Endodermal cell (in vitro differentiated cells): ENCODE measurements at places on chromosomes 11 and 22. TPM values are rescaled to one million over a fixed set of nuclear protein-coding genes. Genes with fewer than 3 reads are reported as not detected.

GRCh38 chr22:30573594-30574094 lies 821 bp downstream of the GAL3ST1 start:
- H3K4me3 ChIP-seq: peak overlapping the region; percentile 89
- H3K36me3 ChIP-seq: peaks cover 26% of the 10 kb centered on the region
- peak; percentile 61 for DNase-seq
- no peaks in the 10 kb centered on the region for H3K4me1 ChIP-seq
- H3K27ac ChIP-seq: no peak overlapping the region

DNA sequence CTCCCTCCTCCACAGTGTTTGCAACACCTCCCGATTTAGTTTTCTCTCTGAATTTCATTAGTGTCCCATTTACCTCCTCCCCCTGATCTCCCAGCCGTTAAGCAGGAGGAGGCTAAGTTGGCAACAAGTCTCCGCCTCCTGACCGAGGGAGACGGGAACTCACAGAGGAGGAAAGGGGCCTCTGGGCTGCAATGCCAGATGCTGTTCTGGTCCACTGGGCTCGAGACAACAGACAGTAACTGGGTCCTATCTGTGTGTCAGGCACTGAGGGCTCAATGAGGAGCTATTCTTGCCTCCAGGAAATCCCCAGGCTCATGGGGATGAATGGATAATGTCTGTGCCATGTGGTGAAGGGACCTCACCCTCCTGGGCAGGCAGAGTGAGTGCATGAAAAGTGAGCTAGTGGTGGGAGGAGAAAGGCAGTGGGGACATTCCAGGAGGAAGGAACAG lies 228.1 kb downstream of the TENM4 start:
- no peak overlapping the region for H3K4me3 ChIP-seq
- no peaks in the 10 kb centered on the region for H3K27me3 ChIP-seq
- peak; percentile 82 for DNase-seq
- no peak overlapping the region for H3K27ac ChIP-seq
- peaks cover 8% of the 10 kb centered on the region for H3K36me3 ChIP-seq
- no peaks in the 10 kb centered on the region for H3K4me1 ChIP-seq

DNA sequence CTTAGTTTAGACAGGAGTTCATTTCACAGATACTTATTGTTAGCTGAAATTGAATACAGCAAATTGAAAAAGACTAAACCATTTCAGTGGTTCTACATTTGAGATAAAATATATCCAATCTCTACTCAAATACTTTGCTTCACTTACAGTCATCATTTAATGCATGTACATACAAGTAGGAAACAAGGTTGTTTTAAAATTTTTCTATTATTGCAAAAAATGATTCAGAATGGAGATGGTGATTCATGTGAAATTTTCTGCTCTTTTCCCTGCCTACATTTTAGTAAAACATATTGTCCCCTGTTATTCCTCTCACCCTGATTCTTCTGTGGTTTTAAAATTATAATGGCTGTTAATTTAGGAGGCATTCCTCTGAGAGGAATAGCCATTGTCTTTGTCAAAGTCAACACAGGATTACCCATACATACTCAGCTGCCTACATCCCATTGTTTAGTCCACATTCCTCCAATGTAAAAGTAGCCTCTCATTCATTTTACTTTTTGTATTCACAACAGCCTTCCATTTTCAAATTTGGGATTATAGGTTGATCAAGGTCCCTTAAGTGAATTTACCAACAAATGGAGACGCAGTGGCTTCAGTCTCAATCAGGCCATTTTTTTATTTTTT lies 60.1 kb downstream of the TRPC6 start:
- H3K4me3 ChIP-seq: no peak overlapping the region
- DNase-seq: no peak
- no peaks in the 10 kb centered on the region for H3K27me3 ChIP-seq

GRCh38 chr11:78417175-78417887 lies at the start of gene GAB2:
Gene GAB2, minus strand, starts transcription at chr11:78417820. Its CDS starts 100 bp downstream, at chr11:78417720.
- peaks cover 9% of the 10 kb centered on the region for H3K36me3 ChIP-seq
- DNase-seq: peak; percentile 86
- no peaks in the 10 kb centered on the region for H3K4me1 ChIP-seq

GRCh38 chr11:102268083-102268984 lies 49.0 kb upstream of the BIRC3 start:
- H3K27me3 ChIP-seq: peaks cover 21% of the 10 kb centered on the region
- no peak overlapping the region for H3K27ac ChIP-seq
- H3K4me1 ChIP-seq: no peaks in the 10 kb centered on the region
- H3K36me3 ChIP-seq: no peaks in the 10 kb centered on the region

GRCh38 chr11:123018702-123019101 lies 37.1 kb upstream of the BSX start:
- no peak overlapping the region for H3K4me3 ChIP-seq
- no peak for DNase-seq
- peaks cover 11% of the 10 kb centered on the region for H3K27me3 ChIP-seq
- no peaks in the 10 kb centered on the region for H3K4me1 ChIP-seq

DNA sequence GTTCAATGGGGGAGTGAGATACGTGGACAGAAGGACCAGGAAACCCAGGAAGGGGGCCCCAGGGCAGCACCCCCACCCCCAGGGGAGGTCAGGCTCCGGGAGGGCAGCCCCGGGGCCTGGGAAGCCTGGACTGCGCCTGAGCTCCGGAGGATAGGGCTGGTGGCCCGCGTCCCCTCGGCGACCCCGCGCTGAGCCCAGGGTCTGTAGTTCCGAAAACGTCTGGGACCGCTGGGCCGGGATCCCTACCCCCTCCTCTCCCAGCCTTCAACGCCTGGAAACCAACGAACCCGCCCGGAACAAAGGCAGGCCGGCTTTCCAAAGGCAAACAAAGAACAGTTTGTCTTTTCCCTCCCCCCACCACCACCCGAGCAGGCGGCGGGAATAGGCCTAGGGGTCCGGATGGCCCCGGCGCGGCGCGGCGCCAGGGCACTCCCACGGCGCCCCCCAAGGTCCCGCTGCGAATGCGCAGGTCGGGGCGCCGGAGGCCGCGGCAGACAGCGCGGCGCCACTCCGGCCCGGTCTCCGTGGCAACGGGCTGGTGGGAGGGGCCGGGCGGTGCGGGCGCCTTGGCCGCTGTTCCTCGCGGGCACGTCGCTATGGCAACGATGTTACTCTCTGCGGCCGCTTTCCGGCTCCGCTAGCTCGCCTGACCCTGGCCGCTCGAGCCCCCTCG lies 58.5 kb downstream of the IGLL1 start:
- peak overlapping the region; percentile 100 for H3K27ac ChIP-seq
- peak overlapping the region; percentile 42 for H3K4me3 ChIP-seq
- no peaks in the 10 kb centered on the region for H3K27me3 ChIP-seq
- peaks cover 17% of the 10 kb centered on the region for H3K4me1 ChIP-seq

GRCh38 chr11:100639140-100639539 lies 47.9 kb upstream of the ARHGAP42 start:
- no peaks in the 10 kb centered on the region for H3K4me1 ChIP-seq
- DNase-seq: peak; percentile 53
- no peak overlapping the region for H3K4me3 ChIP-seq
- no peaks in the 10 kb centered on the region for H3K27me3 ChIP-seq

GRCh38 chr22:18157714-18158028 lies 7.7 kb downstream of the USP18 start:
- no peak overlapping the region for H3K27ac ChIP-seq
- H3K36me3 ChIP-seq: no peaks in the 10 kb centered on the region
- no peak for DNase-seq

- H3K27me3 ChIP-seq: no peaks in the 10 kb centered on the region
- no peaks in the 10 kb centered on the region for H3K36me3 ChIP-seq
- no peak overlapping the region for H3K27ac ChIP-seq
- peak; percentile 74 for DNase-seq
Observed at GRCh38 chr11:5196067-5196466, 4.4 kb downstream of the OR51V1 start.

DNA sequence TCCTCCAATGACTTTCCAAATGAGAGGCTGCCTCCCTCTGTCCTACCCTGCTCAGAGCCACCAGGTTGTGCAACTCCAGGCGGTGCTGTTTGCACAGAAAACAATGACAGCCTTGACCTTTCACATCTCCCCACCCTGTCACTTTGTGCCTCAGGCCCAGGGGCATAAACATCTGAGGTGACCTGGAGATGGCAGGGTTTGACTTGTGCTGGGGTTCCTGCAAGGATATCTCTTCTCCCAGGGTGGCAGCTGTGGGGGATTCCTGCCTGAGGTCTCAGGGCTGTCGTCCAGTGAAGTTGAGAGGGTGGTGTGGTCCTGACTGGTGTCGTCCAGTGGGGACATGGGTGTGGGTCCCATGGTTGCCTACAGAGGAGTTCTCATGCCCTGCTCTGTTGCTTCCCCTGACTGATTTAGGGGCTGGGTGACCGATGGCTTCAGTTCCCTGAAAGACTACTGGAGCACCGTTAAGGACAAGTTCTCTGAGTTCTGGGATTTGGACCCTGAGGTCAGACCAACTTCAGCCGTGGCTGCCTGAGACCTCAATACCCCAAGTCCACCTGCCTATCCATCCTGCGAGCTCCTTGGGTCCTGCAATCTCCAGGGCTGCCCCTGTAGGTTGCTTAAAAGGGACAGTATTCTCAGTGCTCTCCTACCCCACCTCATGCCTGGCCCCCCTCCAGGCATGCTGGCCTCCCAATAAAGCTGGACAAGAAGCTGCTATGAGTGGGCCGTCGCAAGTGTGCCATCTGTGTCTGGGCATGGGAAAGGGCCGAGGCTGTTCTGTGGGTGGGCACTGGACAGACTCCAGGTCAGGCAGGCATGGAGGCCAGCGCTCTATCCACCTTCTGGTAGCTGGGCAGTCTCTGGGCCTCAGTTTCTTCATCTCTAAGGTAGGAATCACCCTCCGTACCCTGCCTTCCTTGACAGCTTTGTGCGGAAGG lies 2.9 kb downstream of the APOC3 start:
- no peak overlapping the region for H3K27ac ChIP-seq
- H3K27me3 ChIP-seq: no peaks in the 10 kb centered on the region
- H3K36me3 ChIP-seq: no peaks in the 10 kb centered on the region
- H3K4me1 ChIP-seq: peaks cover 22% of the 10 kb centered on the region

DNA sequence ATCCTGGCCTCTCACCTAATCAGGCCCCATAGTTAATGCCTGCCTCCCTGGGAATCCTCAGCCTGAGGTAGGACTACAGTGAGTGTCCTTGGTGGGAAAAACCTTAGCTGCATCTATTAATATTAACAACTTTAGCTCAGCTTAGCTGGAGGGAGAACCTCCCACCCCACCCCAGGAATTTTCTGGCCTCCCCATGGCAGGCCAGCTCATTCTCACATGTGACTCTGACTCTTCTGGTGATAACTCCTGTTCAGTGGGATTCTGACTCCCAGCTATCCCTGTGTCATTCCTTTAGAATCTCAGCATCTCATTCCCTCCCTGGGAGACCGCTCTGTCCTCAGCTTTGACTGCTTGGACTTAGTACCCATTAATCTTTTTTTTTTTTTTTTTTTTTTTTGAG lies 14.5 kb downstream of the ART5 start:
- H3K27me3 ChIP-seq: no peaks in the 10 kb centered on the region
- no peak overlapping the region for H3K27ac ChIP-seq
- no peaks in the 10 kb centered on the region for H3K4me1 ChIP-seq
- no peak overlapping the region for H3K4me3 ChIP-seq

- H3K27ac ChIP-seq: no peak overlapping the region
- no peaks in the 10 kb centered on the region for H3K36me3 ChIP-seq
- H3K4me1 ChIP-seq: no peaks in the 10 kb centered on the region
- peaks cover 9% of the 10 kb centered on the region for H3K27me3 ChIP-seq
- DNase-seq: no peak
- H3K4me3 ChIP-seq: no peak overlapping the region
Observed at GRCh38 chr11:73622926-73623593, 23.3 kb upstream of the PLEKHB1 start.

DNA sequence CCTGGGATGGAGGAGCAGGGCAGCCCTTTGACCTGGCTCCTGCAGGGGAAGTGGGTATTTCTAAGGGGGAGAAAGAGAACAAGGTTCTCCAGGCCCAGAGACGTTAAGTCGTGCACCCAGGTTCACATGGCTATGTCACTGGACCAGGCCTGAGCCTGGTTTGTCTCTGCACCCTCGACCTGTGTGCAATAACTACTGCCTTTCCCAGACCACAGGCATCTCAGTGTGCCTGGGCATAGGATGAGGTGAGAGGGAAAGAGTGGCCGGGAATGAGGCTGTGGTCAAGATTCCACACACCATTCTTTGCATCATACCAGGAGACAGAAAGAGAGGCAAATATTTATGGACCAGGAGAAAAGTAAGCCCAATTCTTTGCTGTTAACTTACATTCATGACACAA lies 66.8 kb downstream of the PRR5L start:
- H3K4me1 ChIP-seq: peaks cover 38% of the 10 kb centered on the region
- peaks cover 28% of the 10 kb centered on the region for H3K27me3 ChIP-seq
- no peak overlapping the region for H3K27ac ChIP-seq
- H3K4me3 ChIP-seq: no peak overlapping the region
- DNase-seq: no peak
- no peaks in the 10 kb centered on the region for H3K36me3 ChIP-seq

DNA sequence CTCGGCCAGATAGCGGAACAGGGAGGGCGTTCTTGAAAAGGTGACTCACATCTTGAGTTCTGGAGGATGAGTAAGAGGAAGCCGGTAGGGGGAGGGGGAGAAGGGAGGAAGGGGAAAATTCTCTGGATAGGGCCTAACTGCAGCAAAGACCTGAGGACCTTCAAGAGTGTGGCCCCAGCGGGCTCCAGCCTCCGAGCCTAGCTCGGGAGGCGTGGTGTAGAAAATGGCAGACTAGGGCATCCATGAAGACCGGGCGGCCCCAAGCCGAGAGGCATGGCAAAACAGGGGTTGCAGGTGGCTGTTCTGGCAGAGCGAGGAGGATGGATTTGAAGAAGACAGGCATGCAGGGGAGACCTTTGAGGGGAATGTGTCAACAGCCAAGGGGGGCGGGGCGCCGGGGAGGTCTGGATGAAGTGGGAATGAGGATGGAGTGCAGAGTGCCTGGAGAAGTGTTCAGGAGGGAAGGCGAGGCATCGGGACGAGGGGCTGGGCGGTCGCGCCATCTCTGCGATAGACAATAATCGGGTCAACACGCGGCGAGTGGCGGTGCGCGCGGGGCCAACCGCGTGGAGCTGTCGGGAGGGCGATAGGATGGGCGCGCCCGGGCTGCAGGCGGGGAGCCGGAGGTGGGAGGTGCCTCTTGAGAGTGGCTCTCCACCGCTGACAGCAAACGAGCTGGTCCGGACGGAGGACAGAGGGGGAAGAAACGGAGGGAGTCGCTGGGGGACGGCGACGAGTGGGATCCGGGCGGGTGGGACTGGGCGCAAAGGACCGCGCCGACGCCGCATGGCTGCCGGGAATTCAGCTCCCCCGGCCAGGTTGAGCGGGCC lies 40.0 kb upstream of the CREB3L1 start:
- H3K4me3 ChIP-seq: peak overlapping the region; percentile 78
- peak; percentile 88 for DNase-seq
- H3K4me1 ChIP-seq: peaks cover under 1% of the 10 kb centered on the region
- peaks cover 39% of the 10 kb centered on the region for H3K27me3 ChIP-seq
- no peak overlapping the region for H3K27ac ChIP-seq

- H3K27me3 ChIP-seq: no peaks in the 10 kb centered on the region
- no peak overlapping the region for H3K27ac ChIP-seq
- no peaks in the 10 kb centered on the region for H3K4me1 ChIP-seq
- no peak overlapping the region for H3K4me3 ChIP-seq
- peaks cover 25% of the 10 kb centered on the region for H3K36me3 ChIP-seq
Observed at GRCh38 chr11:119673759-119674336, 55.2 kb downstream of the NECTIN1 start.

- no peak for DNase-seq
- H3K4me3 ChIP-seq: no peak overlapping the region
- H3K27me3 ChIP-seq: no peaks in the 10 kb centered on the region
Observed at GRCh38 chr11:13062115-13062514, 53.0 kb downstream of the RASSF10 start.

Gene TRPM5
- 0.11 TPM in 1 of 2 replicates, not detected in the other for total RNA-seq

Gene MMP10
- total RNA-seq: not detected in 3 replicates

Gene SYCE3
- total RNA-seq: 0.70 TPM in 1 of 2 replicates, not detected in the other

Gene SERPING1
- total RNA-seq: 67.8 and 70.5 TPM in 2 replicates

Gene LMO1
- 0.46 to 1.5 TPM in 2 of 3 replicates, not detected in the other for total RNA-seq

Gene OR51G1
- total RNA-seq: not detected in 3 replicates

Gene SPDYC
- 0.46 TPM in 1 of 2 replicates, not detected in the other for total RNA-seq

Gene MIAT
- total RNA-seq: 1.1 to 5.2 TPM (median 1.2 TPM) in 3 replicates

Gene EFCAB6
- total RNA-seq: 1.4 to 1.8 TPM (median 1.6 TPM) in 3 replicates

Gene ST14
- 21.7 and 25.1 TPM in 2 replicates for total RNA-seq

Gene ARHGEF12
- 34.5 and 38.7 TPM in 2 replicates for total RNA-seq

Gene SLN
- total RNA-seq: not detected in 2 replicates
